B cell (primary cell): ENCODE measurements at places on chromosomes 1 and 21. TPM values are rescaled to one million over a fixed set of nuclear protein-coding genes. Genes with fewer than 3 reads are reported as not detected.

The LRRC8C gene
- total RNA-seq = 6.7 and 6.8 TPM in 2 replicates

DNA sequence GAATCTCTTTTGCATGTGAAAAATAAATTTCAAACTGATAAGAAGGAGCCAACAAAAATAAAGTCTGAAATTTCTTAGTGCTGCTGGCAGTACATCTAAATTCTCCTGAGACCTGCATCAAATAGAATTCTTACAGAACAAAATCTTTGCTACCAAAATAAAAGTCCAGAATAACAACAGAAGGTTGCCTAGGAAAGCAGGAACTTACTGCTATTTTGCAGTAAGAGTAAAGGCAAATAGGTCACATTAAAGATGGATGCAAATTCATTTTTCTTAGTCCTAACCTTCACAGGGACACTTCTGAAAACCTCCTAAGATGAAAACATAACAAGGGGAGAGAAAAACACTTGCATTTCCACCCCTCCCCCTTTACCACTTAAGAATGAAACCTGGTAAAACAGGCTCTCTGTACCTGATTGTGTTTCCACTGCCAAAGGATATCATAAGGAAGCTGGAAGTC, 59.0 kb downstream of the RUSC1 start:
- no peak overlapping the region for H3K4me3 ChIP-seq
- no peaks in the 10 kb centered on the region for H3K4me1 ChIP-seq
- peak; percentile 19 for DNase-seq
- H3K27me3 ChIP-seq = no peaks in the 10 kb centered on the region
- H3K36me3 ChIP-seq = peaks cover 50% of the 10 kb centered on the region

- no peak overlapping the region for H3K4me3 ChIP-seq
- DNase-seq = no peak
- H3K36me3 ChIP-seq = no peaks in the 10 kb centered on the region
- H3K27ac ChIP-seq = no peak overlapping the region
- H3K27me3 ChIP-seq = no peaks in the 10 kb centered on the region
These were observed 330.9 kb upstream of the GREM2 start for GRCh38 chr1:240942901-240943300.

- H3K4me3 ChIP-seq = no peak overlapping the region
- DNase-seq = no peak
- no peaks in the 10 kb centered on the region for H3K27me3 ChIP-seq
- H3K27ac ChIP-seq = no peak overlapping the region
- H3K4me1 ChIP-seq = peaks cover 8% of the 10 kb centered on the region
These were observed 31.7 kb downstream of the ZNF281 start for GRCh38 chr1:200378096-200378495.
